Spleen (tissue), 13 donors: ENCODE measurements at places on chromosomes 16 and 17. TPM values are rescaled to one million over a fixed set of nuclear protein-coding genes. Genes with fewer than 3 reads are reported as not detected.

DNA sequence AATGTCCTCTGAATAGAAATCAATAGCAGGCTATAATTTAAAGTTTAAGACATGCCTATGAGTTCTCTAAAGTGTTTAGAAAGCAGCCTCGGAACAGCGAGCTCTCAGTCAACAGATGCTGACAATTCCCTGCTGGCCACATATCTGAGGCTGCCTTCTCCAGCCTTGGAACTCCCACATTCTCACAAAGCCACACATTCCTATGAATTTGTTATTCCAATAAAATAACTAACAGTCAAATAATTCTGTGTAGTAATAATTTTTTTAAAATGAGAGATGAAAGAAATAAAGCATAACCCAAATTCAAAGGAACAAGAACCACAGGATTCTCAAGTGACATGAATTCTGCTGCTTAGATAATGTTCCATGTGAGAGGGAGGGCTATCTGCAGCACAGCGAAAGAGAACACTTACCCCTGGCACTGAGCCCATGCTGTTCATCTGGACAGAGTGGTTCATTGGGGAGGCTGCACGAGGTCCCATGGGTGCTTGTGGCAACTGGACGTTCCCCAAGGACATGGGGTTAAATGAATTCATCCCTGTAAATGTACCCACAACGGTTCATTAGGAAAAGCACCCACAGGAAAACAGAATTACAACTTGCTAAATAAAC, 56.9 kb upstream of the TRAP1 start:
- no peaks in the 10 kb centered on the region for H3K27me3 ChIP-seq
- H3K4me1 ChIP-seq: peaks cover 7% of the 10 kb centered on the region
- no peak overlapping the region for H3K27ac ChIP-seq
- no peak for DNase-seq
- H3K4me3 ChIP-seq: no peak overlapping the region

Gene IL17C
- polyA plus RNA-seq: 0.64 TPM

- H3K27me3 ChIP-seq: no peaks in the 10 kb centered on the region
- DNase-seq: peak; percentile 80
Measured at GRCh38 chr17:76547183-76547641, 7.4 kb downstream of the PRCD start.

GRCh38 chr17:69228576-69228975, at the start of gene ABCA10:
Gene ABCA10, minus strand, starts transcription at chr17:69228824. Its CDS starts 3,466 bp downstream, at chr17:69225358.
- H3K36me3 ChIP-seq: no peaks in the 10 kb centered on the region
- peak within 1 kb of the TSS; percentile 17 for H3K27ac ChIP-seq
- H3K4me3 ChIP-seq: no peak within 1 kb of the TSS
- no peaks in the 10 kb centered on the region for H3K27me3 ChIP-seq

DNA sequence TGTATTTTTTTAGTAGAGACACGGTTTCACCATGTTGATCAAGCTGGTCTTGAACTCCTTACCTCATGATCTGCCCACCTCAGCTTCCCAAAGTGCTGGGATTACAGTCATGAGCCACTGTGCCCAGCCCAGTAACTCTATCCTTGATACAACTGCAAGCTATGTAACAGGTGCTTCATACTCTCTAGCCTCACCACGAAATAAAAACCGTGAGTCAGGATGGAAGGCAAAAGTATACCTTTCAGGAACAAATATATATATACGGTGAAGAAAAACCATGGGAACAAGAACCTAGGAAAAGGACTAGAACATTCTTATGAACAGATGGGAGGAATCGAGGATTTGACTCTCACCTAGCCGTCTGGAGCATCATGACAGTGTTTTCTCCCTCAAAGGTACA, 9.6 kb upstream of the FBF1 start:
- peaks cover 8% of the 10 kb centered on the region for H3K4me1 ChIP-seq
- H3K27ac ChIP-seq: no peak overlapping the region
- no peaks in the 10 kb centered on the region for H3K27me3 ChIP-seq
- DNase-seq: no peak
- no peak overlapping the region for H3K4me3 ChIP-seq

- no peaks in the 10 kb centered on the region for H3K27me3 ChIP-seq
- H3K27ac ChIP-seq: no peak overlapping the region
- DNase-seq: peak; percentile 74
- peaks cover 4% of the 10 kb centered on the region for H3K4me1 ChIP-seq
- no peak overlapping the region for H3K4me3 ChIP-seq
Measured at GRCh38 chr17:58577696-58578095, 63.3 kb upstream of the MTMR4 start.

GRCh38 chr16:46690281-46691178, 1.1 kb downstream of the ORC6 start:
- H3K4me3 ChIP-seq: peak overlapping the region; percentile 95
- no peaks in the 10 kb centered on the region for H3K36me3 ChIP-seq
- peak; percentile 79 for DNase-seq
- peaks cover 56% of the 10 kb centered on the region for H3K4me1 ChIP-seq

Gene KRTAP9-4
- polyA plus RNA-seq: not detected

Gene CDK3
- polyA plus RNA-seq: 13.8 TPM

- DNase-seq: no peak
- peaks cover 11% of the 10 kb centered on the region for H3K27me3 ChIP-seq
- no peaks in the 10 kb centered on the region for H3K4me1 ChIP-seq
- H3K36me3 ChIP-seq: no peaks in the 10 kb centered on the region
Measured at GRCh38 chr17:62714016-62714777, 86.7 kb downstream of the MRC2 start.

DNA sequence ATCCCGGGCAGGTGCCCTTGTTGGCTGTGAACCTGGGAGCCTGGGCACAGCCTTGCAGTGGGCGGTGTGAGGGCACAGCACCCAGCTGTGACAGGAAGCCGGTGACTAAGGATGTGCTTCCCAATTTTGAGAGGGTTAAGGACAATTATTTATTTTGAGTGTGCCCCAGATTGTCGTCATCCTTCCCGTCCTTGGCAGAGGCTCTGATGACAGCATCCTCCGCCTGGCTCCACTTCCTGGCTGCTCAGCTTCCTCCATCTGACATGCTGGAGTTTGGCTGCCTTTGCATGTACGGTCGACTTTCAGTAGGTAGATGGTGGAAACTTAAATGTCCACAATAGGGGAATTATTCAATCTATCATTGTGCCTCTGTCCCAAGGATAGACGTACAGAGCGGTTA, 282.4 kb upstream of the EEF2KMT start:
- no peak for DNase-seq
- peaks cover 5% of the 10 kb centered on the region for H3K4me1 ChIP-seq

DNA sequence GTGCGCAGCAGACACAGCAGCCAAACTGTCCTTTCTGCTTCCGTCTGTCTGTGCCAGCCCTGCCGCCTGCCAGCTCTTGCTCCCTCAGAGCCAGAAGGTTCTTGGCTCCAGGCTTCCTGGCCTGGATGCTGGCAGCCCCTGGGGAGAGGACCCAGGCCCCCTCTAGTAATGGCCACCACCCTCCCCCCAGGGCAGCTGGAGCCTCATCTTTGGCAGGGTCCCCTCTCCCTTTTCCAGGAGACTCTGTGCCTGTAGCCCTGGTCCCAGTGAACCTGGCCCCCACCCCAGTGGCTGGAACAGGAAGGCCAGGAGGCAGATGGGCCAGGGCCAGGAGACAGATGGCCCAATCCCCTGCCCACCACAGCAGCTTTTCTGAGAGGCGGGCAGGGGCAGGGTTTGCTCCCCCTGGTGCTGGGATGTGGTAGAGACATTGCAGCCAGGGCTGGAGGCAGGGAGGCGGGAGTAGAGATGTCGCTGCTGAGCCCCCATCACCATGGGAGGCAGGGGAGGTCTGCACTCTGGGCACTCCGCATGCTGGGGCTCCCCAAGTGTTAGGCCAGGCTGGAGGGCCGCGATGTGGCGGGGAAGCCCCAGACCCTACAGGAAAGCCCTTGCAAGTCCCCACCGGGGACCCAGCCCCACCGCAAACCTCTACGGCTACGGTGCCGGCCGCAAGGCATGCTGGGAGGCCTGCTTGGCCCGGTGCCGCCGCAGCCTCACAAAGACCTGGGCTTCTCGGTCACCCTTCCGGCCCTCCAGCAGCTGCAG, 16.7 kb downstream of the UNC13D start:
- H3K27ac ChIP-seq: peak overlapping the region; percentile 84
- H3K27me3 ChIP-seq: no peaks in the 10 kb centered on the region
- peaks cover 100% of the 10 kb centered on the region for H3K36me3 ChIP-seq
- peak; percentile 86 for DNase-seq
- H3K4me3 ChIP-seq: no peak overlapping the region
- H3K4me1 ChIP-seq: peaks cover 19% of the 10 kb centered on the region

DNA sequence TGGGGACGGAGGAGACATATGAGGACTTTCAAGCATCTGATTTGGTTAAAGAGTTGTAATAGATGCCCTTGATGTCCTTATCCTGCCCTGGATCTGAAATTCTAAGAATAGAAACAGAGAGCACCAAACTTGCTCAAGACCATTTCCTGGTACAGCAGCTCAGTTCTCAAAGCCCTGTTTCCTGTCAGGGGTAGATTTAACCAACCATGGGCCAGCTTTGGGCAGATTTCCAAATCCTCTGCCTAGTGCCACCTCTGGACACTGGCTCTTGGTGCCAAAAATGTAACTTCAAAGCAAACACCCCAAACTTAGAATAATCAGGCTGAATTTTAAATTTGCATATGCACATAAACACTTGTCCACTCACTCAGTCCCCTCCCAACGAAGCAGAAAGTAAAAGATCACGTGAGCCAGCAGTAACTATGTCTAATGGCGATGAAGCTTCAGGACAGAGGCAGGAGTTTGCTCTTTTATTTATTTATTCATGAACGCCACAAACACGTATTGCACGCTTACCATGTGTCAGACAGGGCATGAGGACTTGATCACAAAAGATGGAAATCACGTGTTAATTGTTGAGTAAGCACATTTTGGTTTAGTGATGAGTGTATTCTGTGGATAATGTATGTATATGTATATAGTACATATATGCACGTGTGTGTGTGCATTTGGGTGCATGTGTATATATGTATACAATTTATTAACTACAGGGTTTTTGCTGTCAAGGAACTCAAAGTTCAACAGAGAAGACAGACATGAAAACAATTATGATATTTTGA, 23.1 kb upstream of the SDK2 start:
- peaks cover 23% of the 10 kb centered on the region for H3K4me1 ChIP-seq
- H3K27ac ChIP-seq: peak overlapping the region; percentile 36
- peaks cover 9% of the 10 kb centered on the region for H3K27me3 ChIP-seq
- no peak for DNase-seq
- no peak overlapping the region for H3K4me3 ChIP-seq

DNA sequence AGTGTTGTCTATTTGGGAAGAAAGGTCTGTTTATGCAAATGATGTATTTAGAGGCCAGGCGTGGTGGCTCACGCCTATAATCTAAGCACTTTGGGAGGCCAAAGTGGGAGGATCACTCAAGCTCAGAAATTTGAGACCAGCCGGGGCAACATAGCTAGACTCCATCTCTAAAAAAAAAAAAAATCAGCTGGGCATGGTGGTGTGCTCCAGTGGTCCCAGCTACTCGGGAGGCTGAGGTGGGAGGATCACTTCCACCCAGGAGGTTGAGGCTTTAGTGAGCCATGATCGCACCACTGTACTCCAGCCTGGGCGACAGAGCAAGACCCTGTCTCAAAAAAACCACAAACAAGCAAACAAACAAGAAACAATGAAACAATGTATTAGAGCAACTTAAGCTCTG, 18.9 kb upstream of the HEATR3 start:
- H3K27ac ChIP-seq: no peak overlapping the region
- no peaks in the 10 kb centered on the region for H3K36me3 ChIP-seq
- H3K4me1 ChIP-seq: no peaks in the 10 kb centered on the region
- no peak for DNase-seq
- no peaks in the 10 kb centered on the region for H3K27me3 ChIP-seq
- no peak overlapping the region for H3K4me3 ChIP-seq

GRCh38 chr17:79093270-79093669, 18.6 kb downstream of the ENGASE start:
- DNase-seq: no peak
- peaks cover 81% of the 10 kb centered on the region for H3K27me3 ChIP-seq
- H3K4me3 ChIP-seq: no peak overlapping the region

GRCh38 chr16:71254832-71255525, 24.5 kb upstream of the HYDIN start:
- no peaks in the 10 kb centered on the region for H3K36me3 ChIP-seq
- no peaks in the 10 kb centered on the region for H3K4me1 ChIP-seq
- H3K27me3 ChIP-seq: no peaks in the 10 kb centered on the region

DNA sequence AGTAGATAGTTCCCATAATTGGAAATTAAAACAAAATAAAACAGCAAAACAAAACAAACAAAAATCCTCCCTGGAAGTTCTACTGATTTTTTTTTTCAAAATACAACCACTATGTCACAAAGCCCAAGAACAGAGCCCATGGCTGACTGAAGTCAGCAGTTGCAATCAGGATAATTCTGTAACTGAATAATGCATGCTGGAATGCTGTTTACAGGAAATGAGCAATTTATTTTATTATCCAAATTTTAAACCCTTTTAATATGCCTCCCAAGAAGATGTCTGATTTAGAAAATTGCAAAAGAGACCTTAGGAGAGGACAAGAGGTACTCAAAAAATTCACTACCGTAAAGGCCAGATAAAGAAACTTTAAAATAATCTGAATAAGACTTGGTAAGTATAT, 578.2 kb downstream of the TOX3 start:
- no peaks in the 10 kb centered on the region for H3K36me3 ChIP-seq
- H3K4me1 ChIP-seq: no peaks in the 10 kb centered on the region
- no peak overlapping the region for H3K4me3 ChIP-seq
- no peaks in the 10 kb centered on the region for H3K27me3 ChIP-seq
- no peak for DNase-seq

Gene TLCD2
- 0.26 TPM for polyA plus RNA-seq

GRCh38 chr16:66596986-66597848, 7.3 kb upstream of the CMTM3 start:
- no peak overlapping the region for H3K27ac ChIP-seq
- peak; percentile 67 for DNase-seq
- no peaks in the 10 kb centered on the region for H3K27me3 ChIP-seq
- H3K36me3 ChIP-seq: no peaks in the 10 kb centered on the region

Gene DLX4
- 0.22 TPM for polyA plus RNA-seq

- no peaks in the 10 kb centered on the region for H3K36me3 ChIP-seq
- H3K27ac ChIP-seq: no peak overlapping the region
- H3K4me3 ChIP-seq: no peak overlapping the region
- peak; percentile 13 for DNase-seq
- no peaks in the 10 kb centered on the region for H3K27me3 ChIP-seq
Measured at GRCh38 chr16:33059206-33059605, 134.8 kb upstream of the TP53TG3C start.

Gene MFAP4
- polyA plus RNA-seq: 17.8 TPM

DNA sequence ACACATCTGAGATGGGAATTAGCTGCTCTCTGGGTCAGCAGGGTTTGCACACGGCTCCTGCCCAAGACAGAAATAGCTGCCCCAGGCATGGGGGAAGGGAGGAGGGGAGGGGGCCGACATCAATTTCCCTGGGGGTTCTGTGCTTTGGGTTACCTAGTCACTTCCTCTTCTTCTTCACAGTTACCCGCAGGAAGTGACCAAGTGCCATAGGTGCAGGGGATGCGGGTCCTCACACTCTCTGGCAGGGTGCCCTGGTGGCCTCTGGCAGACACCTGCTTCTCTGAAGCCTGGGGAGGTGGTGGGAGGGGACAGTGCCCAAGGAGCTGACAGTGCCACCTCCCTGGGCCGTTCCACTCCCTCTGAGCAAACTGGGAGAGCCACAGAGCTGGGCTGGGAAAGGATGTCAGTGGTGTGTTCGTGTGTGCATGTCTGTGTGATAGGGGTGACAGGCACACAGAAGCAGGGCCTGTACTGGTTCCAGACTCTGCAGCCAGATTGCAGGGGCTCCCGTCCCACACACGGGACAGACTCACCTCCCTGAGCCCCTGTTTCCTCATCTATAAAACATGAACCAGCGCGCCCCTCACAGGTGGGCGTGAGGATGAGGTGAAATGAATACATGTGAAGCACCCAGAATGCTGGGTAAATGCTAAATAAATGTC, 18.2 kb downstream of the SCN4A start:
- peak; percentile 90 for DNase-seq
- H3K27ac ChIP-seq: peak overlapping the region; percentile 52
- no peaks in the 10 kb centered on the region for H3K27me3 ChIP-seq
- no peaks in the 10 kb centered on the region for H3K36me3 ChIP-seq
- H3K4me3 ChIP-seq: no peak overlapping the region
- H3K4me1 ChIP-seq: peaks cover 24% of the 10 kb centered on the region
